Stimulated activated CD8-positive, alpha-beta memory T cell treated with anti-CD3 and anti-CD28 coated beads, Interleukin-7, amount 100 ng/mL, for 4 hours (primary cell): ENCODE measurements at places on chromosomes 7 and 10.

DNA sequence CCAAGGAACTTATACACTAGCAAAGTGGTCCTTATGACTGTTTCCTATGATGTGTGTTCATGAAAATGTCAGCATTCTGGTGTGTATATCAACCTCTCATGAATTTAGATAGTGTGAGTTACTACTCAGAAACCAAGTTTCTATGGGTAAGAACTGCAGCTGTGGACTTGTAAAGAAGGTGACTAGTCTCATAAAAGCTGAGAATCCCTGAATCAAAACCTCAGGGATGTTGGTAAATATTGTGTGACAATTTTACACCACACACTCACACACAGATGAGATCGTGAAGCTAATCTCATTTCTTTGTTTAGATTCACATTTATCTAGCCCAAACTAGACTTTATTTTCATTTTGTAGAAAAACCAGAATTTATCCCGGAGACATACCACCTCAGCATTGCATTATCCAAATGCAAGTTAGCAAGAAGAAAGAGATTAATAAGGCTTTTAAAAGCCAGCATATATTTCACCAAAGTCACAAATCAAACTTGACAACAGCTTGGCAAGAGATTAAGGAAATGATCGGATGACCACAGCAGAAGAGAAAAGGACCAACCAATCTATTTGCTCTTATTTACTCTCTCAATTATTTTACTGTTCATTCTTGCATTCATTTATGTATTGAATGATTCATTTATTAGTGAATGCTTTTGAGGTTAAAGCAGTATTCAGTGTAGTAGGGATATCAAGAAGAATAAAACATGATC, 92.9 kb downstream of the PLXDC2 start:
- no peak for DNase-seq

- no peak for DNase-seq
Measured at GRCh38 chr7:29217113-29217512, 22.5 kb downstream of the CHN2 start.

DNA sequence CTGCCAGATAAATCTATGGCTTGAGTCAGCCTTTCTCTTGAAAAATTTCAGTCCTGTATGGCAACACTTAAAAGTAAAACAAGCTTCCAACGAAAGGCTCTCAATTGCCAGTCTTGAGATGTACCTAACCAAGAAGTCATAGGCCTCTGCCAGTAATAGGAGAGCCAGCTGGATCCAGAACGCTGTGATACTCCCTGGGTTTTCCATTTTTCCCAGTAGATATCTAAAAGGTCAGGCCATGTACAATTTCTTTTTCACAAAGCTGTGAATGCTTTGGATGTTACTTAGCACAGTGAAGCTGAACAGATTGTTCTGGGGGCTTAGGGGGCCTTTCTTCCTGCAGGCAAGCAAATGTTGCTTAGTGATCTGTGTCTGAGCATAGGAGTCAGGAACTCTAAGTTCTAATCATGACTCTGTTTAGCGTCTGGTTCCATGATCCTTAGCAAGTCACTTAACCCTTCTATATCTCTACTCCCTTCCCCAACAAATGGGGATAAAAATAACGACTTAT, 86.5 kb downstream of the ARMH3 start:
- DNase-seq: no peak

DNA sequence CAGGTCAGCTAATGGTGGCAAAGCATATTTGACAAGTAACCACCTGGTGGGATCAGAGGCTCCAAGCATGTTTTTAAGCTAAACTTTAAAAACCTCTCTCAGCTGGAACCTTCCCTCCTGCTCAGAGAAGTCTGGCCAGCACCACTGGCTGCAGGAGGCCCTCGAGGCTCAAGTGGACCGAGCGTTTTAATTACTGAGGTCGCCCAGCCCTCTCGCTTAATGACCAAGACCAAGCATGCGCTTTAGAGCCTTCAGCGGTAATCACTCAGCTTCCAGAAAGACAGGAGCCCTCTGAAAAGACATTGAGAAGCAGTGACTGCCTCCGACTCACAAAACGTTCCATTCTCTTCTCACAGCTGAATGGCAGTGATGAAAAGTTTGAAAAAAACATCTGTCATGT, 383.4 kb upstream of the ADARB2 start:
- DNase-seq: no peak

DNA sequence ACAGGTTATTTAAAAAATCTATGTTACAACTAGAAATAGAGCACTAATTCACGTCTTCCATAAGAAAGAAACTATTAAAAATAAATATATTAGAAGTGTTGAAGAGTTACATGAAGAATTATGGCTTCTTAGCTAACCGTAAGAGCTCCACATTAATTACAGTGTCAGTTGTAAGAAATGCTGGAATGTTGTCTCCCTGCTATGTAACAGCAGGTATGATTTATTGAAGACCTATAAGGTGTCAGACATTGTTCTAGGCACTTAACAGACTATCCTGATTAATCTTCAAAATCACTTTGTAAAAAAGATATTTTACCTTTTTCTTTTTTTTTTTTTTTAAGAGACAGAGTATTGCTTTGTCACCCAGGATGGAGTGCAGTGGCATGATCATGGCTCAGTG, 75.8 kb upstream of the NEBL start:
- no peak for DNase-seq

DNA sequence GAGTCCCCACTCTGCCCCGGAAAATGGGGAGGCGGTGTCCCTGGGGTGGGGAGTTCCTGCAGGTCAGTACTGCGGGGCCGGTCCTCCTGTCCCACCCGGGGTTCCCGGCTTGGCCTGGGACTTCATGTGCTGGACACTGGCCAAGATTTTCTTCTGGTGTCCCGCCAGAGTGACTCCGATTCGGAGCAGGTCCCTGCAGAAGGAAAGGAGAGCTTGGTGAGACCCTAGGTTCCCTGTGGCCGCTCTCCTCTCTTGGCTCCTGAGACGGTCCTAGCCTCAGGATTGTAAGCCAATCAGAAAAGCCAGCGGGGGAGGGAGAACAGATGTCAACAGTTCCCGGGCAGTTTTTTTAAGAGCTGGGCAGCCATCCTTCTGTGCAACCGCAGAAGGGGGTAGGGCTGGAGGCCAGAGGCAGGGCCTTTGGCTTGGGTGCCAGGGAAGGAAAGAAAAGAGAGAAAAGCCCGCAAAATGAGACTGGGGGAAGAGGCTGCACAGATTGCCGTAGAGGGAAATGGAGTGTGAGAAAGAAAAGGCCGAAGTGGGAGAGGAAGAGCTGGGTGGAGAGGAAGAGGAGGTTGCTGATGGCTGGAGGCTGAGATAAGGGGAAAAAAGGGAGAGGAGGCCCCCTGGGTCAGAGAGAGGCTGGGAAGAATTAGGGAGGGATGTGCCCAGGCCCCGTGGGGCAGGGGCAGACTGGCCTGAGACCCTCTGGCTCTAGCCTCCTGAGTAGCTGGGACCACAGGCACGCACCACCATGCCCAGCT, 23.7 kb downstream of the EPHB4 start:
- DNase-seq: no peak
